ENCODE measurements at places on chromosomes 7 and 10.

DNA sequence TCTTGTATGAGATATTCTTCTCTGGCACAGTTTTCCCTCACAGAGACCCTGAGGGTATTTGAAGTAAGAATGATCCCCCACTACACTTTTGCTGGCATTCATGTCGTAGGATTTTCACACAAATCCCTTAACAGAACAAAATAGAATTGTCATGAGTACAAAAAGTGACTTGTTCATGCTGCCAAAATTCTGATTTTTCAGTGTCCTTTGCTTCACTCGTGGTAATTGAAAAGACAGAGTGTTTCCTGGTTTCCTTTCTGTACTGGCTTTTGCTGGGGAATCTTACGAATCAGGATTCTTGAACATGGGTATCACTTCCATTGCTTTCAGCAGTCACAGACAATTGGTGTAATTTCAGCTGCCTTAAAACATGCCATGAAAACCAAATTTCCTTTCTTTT is 756.3 kb downstream of the REEP3 start:
- no peak for DNase-seq

DNA sequence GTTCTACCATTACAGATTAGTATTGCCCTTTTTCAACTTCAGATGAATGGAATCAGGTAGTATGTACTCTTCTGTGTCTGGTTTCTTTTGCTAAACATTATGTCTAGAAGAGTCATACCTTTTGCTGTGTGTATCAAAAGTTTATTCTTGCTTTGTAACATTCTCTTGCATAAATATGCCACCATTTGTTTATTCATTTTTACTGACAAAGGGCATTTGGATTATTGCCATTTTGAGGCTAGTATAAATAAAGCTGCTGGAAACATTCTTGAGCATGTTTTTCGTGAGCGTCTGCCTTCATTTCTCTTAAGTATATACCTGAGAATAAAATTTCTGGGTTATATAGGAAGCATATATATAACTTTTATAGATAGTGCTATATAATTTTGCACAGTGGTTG is 121.7 kb upstream of the CSTF2T start:
- DNase-seq, result no peak

GRCh38 chr10:22022257-22023032 is 18.9 kb upstream of the DNAJC1 start:
- no peak for DNase-seq

GRCh38 chr7:113158756-113159155 is 40.4 kb upstream of the SMIM30 start:
- DNase-seq, result no peak

- DNase-seq, result no peak
These were observed 7.7 kb downstream of the PON1 start for GRCh38 chr7:95316588-95316987.

DNA sequence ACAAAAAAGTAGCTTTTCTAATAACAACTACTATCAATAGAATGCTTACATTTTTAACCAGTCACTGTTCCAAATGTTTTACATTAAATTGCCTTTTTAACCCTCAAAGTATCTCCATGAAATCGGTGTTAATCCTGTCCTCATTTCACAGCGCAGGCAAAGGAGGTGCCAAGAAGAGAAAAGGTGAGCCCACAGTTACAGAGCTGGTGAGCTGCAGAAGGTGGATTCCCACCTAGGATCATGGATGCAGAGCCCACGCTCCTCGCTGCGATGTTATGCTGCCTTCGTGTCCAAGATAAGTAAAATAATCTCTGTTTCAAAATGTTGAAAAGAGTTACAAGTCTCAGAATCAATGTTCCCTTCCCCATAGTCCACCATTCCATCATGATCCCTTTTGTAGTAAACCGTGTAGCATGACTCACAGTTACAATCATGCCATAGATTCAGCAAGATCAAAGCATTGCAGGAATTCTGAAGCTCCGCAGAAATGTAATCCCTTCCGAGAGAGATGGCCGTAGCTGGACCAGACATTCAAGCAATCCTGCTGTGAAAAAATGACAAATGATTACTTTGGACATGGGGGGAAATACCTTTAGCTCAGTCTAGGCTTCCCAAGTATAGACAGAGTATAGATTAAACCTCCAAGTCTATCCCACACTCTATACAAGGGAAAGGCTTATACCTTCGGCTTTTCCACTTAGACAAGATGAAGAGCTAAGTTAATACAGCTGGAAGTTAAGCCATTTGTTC is 394.7 kb upstream of the AKR1E2 start:
- DNase-seq, result no peak

DNA sequence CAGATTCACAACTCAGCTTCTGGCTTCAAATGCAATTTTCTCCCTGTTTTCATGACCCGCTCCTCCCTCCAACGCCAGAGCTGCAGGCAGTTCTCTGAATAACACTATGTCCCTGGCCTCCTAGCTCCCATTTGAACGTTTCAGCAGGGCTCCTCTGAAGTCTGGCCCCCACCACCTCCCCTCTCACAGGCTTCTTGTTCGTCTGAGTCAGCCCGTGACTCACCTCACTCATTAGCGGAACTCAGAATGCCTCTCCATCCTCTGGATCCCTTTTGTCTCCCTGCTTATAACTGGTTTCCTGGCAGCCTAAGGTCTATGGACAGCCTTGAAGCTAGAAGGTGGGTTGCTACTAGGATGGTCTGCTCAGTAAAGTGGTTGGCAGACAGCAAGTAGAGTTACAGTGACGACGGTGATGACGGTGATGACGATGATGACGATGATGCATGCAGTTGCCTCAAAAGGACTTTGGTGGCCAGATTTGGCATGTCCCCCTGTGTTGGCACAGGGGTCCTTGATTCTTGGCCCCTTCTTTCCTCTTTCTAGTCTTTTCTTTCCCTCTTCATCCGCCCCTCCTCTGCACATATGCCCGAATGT is 83.3 kb upstream of the MKLN1 start:
- DNase-seq, result no peak

DNA sequence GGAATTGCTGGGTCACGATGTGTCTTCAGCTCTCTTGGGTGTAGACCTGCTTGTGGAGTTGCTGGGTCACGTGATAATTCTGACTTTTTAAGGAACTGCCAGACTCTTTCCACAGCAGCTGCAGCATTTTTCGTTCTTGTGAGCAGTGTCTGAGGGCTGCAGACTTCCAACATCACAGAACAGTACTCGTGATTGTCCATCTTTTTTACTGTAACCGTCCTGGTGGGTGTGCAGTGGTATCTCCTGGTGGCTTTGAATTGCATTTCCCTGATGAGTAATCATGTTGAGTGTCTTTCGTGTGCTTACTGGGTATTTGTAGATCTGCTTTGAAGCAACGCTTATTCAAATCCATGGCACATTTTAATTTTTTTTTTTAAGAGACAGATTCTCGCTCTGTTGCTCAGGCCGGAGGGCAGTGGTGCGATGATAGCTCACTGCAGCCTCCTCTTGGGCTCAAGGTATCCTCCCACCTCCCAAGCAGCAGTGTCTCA is 22.7 kb downstream of the INPP5A start:
- DNase-seq, result peak; percentile 82

DNA sequence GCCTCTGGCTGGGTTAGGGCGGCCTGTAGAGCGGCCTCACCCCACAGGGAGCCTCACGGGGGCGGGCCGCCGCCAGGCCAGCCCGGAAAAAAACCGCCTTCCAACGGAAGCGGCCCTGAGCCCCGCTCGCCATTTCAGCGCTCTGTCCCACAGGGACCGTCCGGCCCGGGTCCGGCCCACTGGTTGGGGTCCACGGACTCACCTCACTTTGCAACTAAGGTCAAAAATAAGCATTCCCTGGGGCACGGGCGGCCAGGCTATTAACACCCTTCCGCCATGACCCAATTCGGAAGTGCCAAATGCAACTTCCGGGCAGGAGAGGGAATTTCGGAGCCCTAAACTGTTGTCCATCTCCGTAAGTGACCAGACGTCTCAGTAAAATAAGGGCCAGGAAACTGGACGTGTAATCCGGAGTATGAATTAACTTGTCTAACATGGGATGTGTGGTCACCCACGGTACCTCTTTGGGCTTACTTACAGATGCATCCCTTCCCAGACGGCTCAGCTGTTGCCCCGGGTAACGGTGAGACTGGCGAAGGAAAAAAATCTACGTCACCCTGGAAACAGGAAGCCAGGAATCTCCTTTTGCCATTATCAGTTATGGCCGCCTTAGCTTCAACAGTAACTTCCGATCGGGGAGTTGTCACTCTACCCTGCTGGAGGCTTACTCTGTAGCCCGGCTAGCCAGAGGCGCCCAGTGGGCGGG is at the start of gene BBIP1:
BBIP1 (minus strand) TSS at position 538 of the 706 bp plus-strand sequence. CDS start 1,023 bp downstream, outside the sequence.
- peak; percentile 99 for DNase-seq

GRCh38 chr7:13542451-13542850 is 447.0 kb downstream of the ETV1 start:
- no peak for DNase-seq

- DNase-seq, result no peak
These were observed 97.7 kb downstream of the CELF2 start for GRCh38 chr10:11115337-11115736.

DNA sequence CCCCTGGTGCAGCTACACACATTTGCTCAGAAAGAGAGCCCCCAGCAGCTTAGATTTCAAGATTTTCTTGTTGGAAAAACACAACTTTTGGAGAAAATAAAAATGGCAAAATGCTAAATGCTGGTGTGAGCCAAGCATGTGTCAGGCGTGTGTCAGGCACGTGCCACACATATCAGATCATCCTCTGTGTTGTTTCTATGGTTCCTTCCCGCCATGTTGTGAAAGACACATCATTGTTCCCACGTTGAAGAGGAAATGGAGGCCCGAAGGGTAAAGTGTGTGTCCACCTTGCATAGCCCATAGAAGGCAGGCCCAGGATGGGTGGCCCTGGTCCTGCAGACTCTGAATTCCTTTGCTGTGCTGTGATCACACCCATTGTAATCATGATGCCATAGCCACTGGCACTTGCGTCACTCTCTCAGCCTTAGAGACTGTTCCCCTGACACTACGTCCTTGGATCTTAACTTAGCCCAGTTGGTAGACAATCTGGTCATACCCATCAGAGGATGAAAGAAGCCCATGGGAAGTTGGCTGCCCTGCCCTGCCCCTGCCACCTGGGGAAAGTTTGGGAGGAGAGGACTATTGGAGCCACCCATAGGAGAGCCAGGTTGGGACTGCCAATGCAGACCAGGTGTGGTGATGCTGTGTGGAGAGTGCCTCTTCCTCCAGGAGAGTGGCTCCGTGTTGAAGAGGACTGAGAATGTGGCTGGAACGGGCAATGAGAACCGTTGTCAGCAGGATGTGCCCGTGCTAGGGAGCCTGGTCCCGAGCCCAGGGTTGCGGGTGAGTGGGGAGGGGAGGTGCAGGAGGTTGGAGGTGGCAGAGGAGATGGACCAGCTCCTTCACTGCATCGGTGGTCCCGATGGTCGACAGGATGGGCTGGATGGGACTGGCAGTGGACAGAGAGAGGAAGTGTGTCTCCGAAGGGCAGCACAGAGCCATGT is 65.6 kb upstream of the IGFBP3 start:
- no peak for DNase-seq

DNA sequence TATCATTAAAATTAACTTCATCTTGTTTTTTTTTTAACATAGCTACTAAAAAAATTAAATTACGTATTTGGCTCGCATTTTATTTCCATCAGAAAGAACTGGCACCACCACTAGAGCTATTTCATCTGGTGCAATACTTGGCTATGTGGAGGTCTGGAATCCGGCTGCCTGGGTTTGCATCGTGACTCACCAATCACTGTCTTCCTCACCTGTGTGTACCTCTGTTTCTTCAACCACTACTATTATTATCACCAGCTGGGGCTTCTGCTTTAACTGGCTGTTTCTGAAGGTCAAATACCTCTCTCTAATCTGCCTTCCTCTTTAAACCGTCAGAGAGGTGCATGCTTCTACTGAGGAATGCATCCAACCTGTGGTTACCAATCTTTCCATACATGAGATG is 6.5 kb downstream of the WDR91 start:
- no peak for DNase-seq

DNA sequence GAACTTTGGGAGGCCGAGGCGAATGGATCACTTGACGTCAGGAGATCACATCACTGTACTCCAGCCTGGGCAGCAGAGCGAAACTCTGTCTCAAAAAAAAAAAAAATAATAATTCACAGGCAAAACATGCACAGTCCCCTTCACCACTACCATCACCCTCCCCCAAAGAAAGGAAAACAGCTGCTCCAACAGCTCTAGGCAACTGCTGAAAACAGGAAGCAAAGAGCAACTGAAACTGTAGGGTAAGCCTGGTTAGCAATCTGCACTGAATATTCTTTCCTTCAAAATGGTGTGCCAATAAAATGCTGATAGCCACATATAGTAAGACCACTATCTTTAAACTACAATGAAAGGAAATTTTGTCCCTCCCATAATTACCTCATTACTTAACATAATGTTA is 11.8 kb downstream of the NT5C2 start:
- DNase-seq, result peak; percentile 93

DNA sequence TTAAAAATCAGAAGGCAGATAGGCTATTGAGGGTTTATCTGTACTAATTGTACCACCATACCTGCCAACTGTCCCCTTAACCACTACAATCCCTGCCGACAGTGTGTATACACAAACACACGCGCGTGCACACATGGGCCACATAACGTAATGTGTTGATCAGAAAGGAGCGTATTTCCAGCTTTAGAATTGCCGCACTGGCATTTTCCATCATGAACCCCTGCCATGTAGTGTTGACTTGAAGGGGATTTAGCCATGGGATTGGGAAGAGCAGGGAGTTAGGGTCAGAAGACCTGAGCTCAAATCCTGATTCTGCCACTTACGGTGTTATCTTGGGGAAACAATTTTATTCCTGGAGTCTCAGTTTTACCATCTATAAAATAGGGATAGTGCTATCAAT is 158.9 kb downstream of the TCF7L2 start:
- DNase-seq, result no peak

GRCh38 chr10:131022981-131023380 is 288.5 kb downstream of the TCERG1L start:
- DNase-seq, result no peak

- DNase-seq, result no peak
These were observed 260.1 kb downstream of the TRIL start for GRCh38 chr7:28697913-28698563.

DNA sequence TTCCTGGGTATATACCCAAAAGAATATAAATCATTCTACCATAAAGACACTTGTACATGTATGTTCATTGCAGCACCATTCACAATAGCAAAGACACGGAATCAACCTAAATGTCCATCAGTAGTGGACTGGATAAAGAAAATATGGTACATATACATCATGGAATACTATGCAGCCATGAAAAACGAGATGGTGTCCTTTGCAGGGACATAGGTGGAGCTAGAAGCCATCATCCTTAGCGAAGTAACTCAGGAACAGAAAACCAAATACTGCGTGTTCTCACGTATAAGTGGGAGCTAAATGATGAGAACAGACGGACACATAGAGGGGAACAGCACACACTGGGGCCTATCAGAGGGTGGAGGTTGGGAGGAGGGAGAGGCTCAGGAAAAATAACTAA is 183.7 kb upstream of the CELF2 start:
- DNase-seq, result no peak

DNA sequence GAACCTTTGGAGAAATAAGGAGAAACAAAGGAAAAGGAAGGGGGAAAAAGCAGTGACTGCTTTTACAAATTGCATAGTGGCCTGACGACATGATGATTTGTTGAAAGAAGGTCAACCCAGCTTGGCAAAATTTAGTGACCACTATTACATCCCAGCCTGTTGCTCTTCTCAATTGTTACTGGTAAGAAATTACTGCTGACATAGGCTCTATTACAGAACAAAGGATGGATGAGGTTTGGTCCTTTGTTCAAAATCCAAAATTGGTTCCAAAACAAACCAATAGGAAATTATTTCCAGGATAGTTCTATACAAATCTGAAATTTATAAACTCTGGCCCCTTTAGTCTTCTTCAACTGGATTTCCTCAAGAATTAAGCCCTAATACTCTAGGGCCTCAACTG is 39.6 kb downstream of the USP54 start:
- no peak for DNase-seq

- no peak for DNase-seq
These were observed 28.2 kb downstream of the IL15RA start for GRCh38 chr10:5949009-5949759.
